ENCODE measurements at places on chromosomes 11 and 22.

DNA sequence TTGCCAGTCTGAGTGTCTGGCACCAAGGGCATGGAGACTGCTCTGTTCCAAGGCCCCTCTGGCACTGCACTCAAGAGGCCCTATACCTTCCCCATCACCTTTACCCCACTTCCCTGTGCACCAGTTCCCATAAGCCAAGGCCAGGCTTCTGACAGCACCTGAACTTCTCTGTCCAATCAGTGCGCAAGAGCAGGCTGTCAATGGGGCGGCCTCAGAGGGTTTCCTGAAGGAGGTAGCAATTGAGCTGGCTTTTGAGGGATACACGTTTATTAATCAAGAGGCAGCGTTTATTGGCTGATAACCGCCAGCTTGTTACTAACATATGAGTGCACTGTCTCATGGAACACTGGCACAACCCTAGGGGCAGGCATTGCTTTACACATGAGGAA is 2.1 kb downstream of the SH3BP1 start:
- no peak for DNase-seq
- H3K4me3 ChIP-seq, result no peak overlapping the region
- peaks cover 9% of the 10 kb centered on the region for H3K4me1 ChIP-seq
- H3K36me3 ChIP-seq, result no peaks in the 10 kb centered on the region

GRCh38 chr22:40324468-40325305 is 21.6 kb upstream of the ADSL start:
- no peak overlapping the region for H3K4me3 ChIP-seq
- DNase-seq, result no peak

GRCh38 chr11:70790671-70791300 is 392.5 kb downstream of the CTTN start:
- no peak overlapping the region for H3K4me3 ChIP-seq
- DNase-seq, result no peak
- no peaks in the 10 kb centered on the region for H3K4me1 ChIP-seq
- H3K36me3 ChIP-seq, result no peaks in the 10 kb centered on the region
- no peaks in the 10 kb centered on the region for H3K27me3 ChIP-seq
- no peak overlapping the region for H3K27ac ChIP-seq

DNA sequence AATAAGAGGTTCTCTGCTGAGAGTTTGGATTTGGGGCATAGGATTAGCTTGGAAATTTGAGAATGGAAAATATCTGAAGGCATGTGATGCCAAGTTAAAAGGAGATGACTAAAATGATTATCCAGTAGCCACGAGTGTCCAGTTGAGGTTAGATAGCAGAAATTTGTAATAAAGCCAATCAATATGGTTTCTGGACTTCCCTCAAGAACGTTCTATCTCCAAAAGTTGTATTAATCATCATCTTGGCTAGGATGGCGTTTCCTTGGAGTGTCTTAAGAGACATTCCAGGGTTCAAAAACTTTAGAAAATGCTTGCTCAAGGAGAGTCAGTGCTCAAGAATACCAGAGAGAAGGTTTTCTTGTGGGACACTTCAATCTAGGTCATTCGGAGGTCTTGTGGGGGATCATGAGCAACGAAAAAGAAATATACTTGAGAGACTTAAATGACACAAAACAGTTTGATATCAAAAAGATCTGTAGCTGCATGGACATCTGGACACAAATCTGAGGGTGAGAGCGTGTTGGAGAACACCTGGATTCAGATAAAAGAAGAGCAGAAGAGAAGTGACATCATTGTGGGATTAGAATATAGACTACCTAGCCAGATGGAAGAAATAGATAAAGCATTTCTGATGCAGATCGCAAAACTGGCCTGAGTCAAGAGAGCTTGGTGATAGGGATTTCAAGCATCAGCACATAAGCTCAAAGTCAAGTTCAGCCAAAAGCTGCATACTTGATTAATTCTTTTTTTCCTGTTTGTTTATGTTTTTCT is 97.7 kb downstream of the ARFGAP2 start:
- DNase-seq, result no peak
- no peak overlapping the region for H3K27ac ChIP-seq
- H3K4me1 ChIP-seq, result no peaks in the 10 kb centered on the region
- no peaks in the 10 kb centered on the region for H3K36me3 ChIP-seq
- no peak overlapping the region for H3K4me3 ChIP-seq
- H3K27me3 ChIP-seq, result no peaks in the 10 kb centered on the region

DNA sequence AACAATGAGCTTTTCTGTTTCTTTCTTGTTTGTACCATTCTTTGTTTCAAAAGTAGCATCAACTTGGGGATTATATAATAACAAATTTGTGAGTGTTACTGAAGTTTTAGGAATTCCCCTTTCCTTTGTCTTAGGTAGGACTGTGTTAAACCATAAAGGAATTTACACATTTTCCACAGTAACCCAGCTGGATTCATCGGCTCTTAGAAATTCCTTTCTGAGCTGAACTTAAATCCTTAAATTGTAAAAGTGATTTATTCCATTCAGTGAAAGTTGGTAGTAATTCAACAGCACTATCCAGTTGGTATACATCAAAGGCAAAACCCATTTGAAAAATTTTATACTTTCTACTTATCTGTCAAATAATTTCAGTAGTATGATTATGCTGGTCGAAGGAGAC is 11.8 kb downstream of the EMSY start:
- DNase-seq, result no peak
- no peak overlapping the region for H3K27ac ChIP-seq
- H3K4me3 ChIP-seq, result no peak overlapping the region
- no peaks in the 10 kb centered on the region for H3K4me1 ChIP-seq

GRCh38 chr11:18981897-18982296 is 42.7 kb upstream of the MRGPRX1 start:
- H3K4me3 ChIP-seq, result no peak overlapping the region
- DNase-seq, result no peak

DNA sequence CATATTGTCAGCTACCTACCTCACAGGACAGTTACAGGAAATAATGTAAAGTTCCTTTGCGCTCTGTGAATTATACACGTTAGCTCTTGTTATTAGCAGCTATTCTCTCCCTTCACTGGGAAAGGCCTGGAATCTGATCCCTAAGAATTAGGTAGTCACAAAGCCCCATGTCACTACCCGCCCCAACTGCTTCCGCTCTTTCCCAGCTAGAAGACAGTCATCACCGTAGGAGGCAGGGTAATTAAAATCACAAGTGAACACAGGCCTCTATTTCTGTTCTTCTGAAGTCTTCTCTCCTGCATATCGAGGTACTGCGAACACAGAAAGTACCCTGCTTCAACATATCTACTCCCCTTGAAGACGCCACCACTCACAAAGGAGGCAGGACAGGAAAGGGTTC is 12.6 kb upstream of the AHNAK start:
- no peak for DNase-seq
- H3K27me3 ChIP-seq, result no peaks in the 10 kb centered on the region
- no peaks in the 10 kb centered on the region for H3K36me3 ChIP-seq
- H3K4me1 ChIP-seq, result peaks cover 70% of the 10 kb centered on the region

DNA sequence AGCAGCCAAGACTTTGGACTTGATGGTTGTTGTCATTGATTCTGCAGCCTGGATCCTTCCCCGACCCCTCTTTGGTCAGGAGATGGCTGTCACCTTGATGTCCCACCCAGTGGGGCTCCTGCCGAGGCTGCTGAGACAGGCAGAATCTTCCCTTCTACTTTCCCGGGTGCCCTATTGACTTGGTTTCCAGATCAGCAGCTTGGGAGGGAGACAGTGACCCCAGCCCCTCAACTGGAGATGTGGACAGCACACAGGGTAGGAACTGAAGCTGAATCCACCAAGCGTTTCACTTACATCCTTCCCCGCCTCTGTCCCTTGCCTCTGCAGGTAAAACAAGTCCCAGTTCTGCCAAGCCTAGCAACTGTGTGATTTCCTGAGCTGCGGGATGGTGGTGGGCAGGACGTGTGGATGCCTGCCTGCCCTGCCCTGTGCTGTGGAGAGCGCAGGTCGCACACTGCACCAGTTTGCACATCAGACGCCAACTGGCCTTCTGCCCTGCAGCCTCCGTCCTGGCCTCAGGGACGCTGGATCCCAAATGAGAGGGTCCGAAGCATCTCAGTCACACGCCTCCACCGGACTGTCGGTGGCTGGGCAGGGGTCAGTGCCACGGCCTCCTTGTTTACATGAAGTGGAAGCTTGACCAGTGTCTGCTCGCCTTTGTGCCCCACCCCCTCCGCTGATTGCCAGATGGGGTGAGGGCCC is 34.6 kb downstream of the FAM83F start:
- no peaks in the 10 kb centered on the region for H3K27me3 ChIP-seq
- H3K4me3 ChIP-seq, result no peak overlapping the region
- no peaks in the 10 kb centered on the region for H3K36me3 ChIP-seq
- no peaks in the 10 kb centered on the region for H3K4me1 ChIP-seq
- no peak for DNase-seq

- H3K27me3 ChIP-seq, result no peaks in the 10 kb centered on the region
- H3K4me3 ChIP-seq, result no peak overlapping the region
- DNase-seq, result no peak
- H3K4me1 ChIP-seq, result peaks cover 7% of the 10 kb centered on the region
- no peaks in the 10 kb centered on the region for H3K36me3 ChIP-seq
- H3K27ac ChIP-seq, result no peak overlapping the region
These were observed 30.8 kb upstream of the POU2AF1 start for GRCh38 chr11:111409915-111410314.

DNA sequence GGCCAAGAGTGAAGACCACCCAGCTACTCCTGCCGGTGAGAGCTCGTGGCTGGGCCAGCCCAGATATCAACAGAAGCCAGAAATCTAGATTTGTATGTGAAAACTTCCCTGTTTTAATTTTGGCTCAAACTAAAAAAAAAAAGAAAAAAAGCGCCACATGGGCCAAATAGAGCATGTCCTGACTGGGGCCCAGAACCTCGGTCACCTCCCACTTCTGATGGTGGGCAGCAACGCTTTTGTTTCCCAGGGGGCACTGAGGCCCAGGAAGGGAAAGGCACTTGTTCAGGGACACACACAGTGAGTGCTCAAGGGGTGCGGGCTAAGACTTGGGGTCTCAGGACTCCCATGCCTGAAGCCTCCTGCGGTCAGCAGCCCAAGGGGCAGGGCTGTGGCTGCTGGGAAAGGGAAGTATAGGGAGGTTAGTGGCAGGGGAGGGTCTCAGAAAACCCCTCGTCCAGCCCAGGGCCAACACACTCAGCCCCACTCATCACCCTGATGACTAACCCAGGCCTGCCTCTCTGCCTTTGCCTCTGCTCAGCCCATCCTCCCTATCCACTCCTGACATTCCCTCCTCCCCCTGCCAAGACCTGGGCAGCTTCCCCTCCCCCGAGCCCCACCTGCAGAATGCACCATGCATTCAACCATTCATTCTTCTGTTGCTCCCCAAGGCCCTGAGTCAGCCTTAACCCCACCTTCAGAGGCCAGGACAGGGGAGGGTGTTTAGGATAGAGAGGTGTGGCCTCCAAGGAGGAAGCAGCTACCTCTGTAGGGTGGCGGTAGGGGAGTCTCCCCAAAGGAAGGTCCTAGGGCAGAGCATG is 30.0 kb upstream of the TCF20 start:
- no peaks in the 10 kb centered on the region for H3K4me1 ChIP-seq
- H3K27me3 ChIP-seq, result peaks cover 14% of the 10 kb centered on the region
- H3K36me3 ChIP-seq, result no peaks in the 10 kb centered on the region
- no peak overlapping the region for H3K27ac ChIP-seq
- no peak for DNase-seq
- H3K4me3 ChIP-seq, result no peak overlapping the region

- H3K4me3 ChIP-seq, result no peak overlapping the region
- H3K36me3 ChIP-seq, result no peaks in the 10 kb centered on the region
- H3K4me1 ChIP-seq, result no peaks in the 10 kb centered on the region
- H3K27me3 ChIP-seq, result no peaks in the 10 kb centered on the region
- H3K27ac ChIP-seq, result no peak overlapping the region
These were observed 11.9 kb downstream of the CRTAM start for GRCh38 chr11:122850076-122850631.

GRCh38 chr11:25910086-25910485 is 421.8 kb upstream of the ANO3 start:
- no peaks in the 10 kb centered on the region for H3K27me3 ChIP-seq
- H3K27ac ChIP-seq, result no peak overlapping the region
- no peaks in the 10 kb centered on the region for H3K4me1 ChIP-seq
- H3K4me3 ChIP-seq, result no peak overlapping the region
- no peaks in the 10 kb centered on the region for H3K36me3 ChIP-seq
- DNase-seq, result no peak

DNA sequence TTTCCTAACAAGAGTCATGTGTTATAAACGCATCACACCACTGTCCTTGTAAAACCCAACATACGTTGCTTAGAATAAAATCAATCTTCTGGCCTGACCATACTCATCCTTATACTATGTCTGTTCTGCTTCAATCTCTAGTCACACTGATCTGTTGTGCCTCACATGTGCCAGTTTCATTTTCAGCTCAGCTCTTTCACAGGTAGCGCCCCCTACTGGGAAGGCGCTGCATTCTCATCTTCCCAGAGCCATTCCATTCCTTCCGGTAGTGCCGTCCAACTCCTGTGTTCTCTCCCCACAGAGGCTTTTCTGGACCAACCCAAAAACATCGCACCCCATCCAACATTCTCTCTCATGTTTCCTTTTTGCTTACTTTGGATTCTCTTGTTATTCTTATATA is 22.2 kb downstream of the CASP5 start:
- DNase-seq, result no peak
- no peaks in the 10 kb centered on the region for H3K4me1 ChIP-seq
- no peaks in the 10 kb centered on the region for H3K27me3 ChIP-seq
- no peak overlapping the region for H3K4me3 ChIP-seq

GRCh38 chr22:29065468-29066190 is 4.0 kb upstream of the C22orf31 start:
- DNase-seq, result no peak
- no peaks in the 10 kb centered on the region for H3K36me3 ChIP-seq
- H3K4me3 ChIP-seq, result no peak overlapping the region
- no peak overlapping the region for H3K27ac ChIP-seq
- no peaks in the 10 kb centered on the region for H3K27me3 ChIP-seq

GRCh38 chr11:120385110-120385509 is 48.9 kb downstream of the ARHGEF12 start:
- peaks cover 66% of the 10 kb centered on the region for H3K4me1 ChIP-seq
- H3K4me3 ChIP-seq, result no peak overlapping the region
- H3K36me3 ChIP-seq, result no peaks in the 10 kb centered on the region
- no peak for DNase-seq

DNA sequence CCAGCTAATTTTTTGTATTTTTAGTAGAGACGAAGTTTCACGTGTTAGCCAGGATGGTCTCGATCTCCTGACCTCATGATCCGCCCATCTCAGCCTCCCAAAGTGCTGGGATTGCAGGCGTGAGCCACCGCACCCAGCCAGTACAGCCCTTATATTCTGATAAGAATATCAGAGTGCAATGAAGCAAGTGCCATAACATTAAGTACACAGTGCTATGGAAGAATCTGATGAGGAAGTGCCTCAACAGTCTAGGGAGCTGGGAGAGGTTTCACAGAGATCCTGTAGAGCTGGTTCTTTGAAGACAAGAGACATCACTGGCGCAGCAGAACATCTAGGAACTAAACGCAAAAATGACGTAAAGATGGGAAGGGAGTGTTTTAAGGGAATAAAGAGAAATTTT is 2.1 kb downstream of the RTCB start:
- peaks cover 4% of the 10 kb centered on the region for H3K36me3 ChIP-seq
- DNase-seq, result no peak

DNA sequence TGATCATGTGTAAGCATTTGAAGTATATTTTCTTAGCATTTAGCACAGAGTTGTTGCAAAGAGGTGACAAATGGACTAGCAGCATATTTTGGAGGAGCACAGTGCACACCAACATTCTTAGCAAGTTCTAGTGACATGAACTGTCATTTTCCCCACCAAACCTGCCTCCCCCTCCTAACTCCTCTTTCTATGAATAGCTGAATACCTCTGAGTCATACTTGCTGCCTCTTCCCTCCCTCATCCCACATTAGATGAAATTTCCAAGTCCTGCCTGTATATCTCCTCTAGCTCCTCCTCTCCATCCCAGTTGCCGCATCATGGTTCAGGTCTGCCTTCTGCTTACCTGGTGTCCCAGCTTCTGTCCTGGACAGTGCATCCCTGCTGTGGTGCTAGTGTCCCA is 7.2 kb downstream of the OSBP2 start:
- H3K4me1 ChIP-seq, result peaks cover 12% of the 10 kb centered on the region
- H3K27ac ChIP-seq, result no peak overlapping the region
- no peaks in the 10 kb centered on the region for H3K27me3 ChIP-seq

All from gastrocnemius medialis (tissue), 4 donors.